RWPE1 (cell line): ENCODE measurements at places on chromosomes 2 and 18.

DNA sequence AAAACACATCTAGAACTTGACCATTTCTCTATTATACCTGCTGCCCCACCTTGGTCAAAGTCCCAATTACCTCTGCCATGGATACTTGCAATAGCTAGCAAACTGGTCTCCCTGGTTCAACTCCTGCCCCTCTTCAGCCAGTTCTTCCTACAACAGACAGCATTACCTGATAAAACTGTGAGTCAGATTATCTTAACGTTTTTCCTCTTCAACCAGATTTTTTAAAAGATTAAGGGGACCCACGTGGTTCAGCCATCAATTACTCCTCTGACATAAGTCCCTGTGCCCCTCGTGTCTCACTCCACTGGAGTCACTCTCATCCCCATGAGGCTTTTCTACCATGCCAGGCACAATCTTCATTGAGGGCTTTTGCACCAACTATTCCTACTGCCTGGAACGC is 5.3 kb upstream of the ARHGAP15 start:
- no peak for DNase-seq

DNA sequence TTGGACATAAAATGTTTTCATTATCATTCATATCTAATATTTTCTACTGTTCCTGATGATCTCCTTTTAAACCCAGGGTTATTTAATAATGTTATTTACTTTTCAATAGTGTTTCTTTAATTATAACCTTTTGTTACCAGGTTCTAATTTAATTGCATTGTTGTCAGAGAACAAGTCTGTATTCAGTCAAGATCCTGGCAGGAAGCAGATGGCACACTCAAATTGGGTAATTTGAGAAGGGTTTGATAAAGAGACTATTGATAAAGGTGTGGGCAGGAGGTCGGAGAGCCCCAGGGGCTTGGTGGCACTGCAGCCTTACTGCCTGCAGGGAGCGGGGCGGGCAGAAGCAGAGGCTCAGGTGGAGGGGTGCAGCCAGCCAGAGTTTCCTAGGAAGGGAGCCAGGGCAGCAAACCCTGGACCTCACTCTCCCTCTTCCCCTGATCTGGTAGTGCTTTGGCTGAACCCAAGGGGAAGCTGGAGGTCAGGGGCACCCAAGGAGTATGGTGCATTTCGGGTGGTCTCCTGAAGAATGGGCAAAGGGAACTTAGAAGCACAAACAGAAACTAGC is 2.3 kb upstream of the KIF1A start:
- DNase-seq = no peak

DNA sequence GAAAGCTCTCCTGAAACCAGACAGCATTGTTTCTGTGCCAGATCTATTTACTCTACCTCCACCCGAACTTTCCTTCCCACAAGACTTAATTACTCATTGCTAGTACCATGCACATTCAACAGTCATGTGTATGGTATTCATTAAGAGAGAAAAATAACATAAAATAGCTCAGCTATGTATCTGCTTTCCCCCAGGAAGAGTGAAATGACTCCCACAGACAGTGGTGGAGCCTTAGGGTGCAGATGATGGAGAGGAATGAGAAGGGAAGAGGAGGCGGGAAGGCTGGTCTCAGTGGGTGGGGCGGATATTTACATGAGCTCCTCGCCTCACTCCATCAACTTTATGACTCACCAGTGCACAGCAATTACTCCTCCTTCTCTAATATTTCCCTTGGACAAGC is 724.5 kb downstream of the EPHA4 start:
- peak; percentile 70 for DNase-seq

DNA sequence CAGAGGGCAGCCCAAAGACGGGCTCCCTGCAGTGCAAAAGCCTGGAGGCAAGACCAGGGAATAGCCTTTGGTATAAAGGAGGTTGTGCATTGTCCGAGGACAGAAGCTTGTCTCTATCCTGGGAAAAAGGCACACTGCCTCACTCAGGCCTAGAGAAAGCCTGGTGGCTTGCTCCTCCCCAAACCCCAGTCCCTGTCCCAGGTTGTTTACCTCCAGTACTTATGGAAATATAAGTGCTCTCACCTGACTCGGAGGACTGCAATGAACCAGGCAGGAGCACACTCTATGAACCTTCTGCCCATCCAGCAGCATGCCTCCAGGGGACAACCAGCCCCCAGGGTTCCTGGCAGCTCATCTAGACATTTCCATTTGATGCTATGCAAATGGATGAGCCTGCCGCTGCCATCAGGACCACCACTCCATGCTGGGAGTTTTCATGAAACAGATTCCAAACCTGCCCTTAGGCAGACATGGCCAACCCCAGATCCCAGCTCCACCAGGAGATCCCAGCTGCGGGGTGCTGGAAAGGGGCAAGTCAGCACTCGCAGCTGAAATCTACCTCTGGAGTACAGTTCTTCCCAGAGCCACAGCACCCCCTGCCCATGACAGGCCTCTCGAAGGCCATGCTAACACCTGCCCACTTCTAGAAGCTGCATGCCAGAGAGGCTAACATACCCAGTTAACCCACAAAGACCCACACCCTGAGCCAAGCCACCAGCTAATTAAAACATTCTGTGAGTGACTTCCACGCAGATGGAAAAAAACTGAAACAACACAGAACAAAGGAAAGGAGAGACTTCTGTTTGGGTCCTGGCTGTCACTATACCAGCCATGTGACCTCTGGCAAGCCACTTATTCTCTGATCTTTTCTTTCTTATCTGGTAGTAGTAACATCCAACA is 101.7 kb downstream of the TTC32 start:
- DNase-seq = peak; percentile 41

DNA sequence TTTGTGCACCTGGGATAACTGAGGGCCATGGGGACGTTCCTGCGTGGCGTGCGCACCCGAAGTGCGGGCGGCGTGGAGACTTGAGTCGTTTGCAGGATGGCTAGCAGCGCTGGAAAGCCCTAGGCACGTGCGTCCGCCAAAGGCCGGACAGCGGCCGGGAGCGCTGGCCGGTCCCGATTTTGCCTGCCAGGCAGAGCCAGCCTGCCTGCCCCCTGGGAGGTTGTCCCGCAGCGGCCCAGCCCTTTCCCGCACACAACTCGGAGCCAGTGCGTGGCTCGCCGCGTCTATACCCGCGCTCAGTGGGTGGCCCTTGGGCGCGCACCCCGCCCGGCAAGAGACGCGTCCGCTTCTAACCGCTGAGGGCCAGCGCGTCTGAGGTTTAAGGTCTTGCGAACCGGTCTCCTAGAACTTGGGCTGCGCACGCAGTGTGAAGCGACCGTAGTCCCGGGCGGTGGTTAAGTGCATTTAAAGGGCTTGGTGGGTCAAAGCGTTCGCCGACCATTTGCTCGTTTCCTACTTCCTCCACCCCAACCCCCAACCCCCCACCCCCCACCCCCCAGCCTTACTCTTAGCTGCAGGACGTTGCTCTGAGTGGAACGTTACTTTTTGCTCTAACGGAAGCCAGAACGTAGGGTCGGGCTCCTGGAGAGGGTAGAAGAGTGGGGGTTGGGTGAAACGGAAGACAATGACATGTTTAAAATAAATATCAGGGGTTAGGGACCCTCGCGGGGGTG is 627 bp downstream of the CDCA7 start:
- peak; percentile 44 for DNase-seq
